ENCODE measurements at places on chromosomes 6 and 20. TPM values are rescaled to one million over a fixed set of nuclear protein-coding genes. Genes with fewer than 3 reads are reported as not detected.

The SLC22A7 gene
- total RNA-seq = not detected

The HS3ST5 gene
- 0.32 TPM for total RNA-seq

The ASIP gene
- total RNA-seq = not detected

The GSTA2 gene
- not detected for total RNA-seq

The MUC21 gene
- total RNA-seq = not detected

The PERP gene
- 11.0 TPM for total RNA-seq

The SLC44A4 gene
- total RNA-seq = not detected

The LCA5 gene
- 5.2 TPM for total RNA-seq

The BFSP1 gene
- 2.9 TPM for total RNA-seq

The OLIG3 gene
- total RNA-seq = not detected

The FITM2 gene
- total RNA-seq = 10.8 TPM

The ATG5 gene
- 62.6 TPM for total RNA-seq

The ACOT13 gene
- 6.8 TPM for total RNA-seq

The SLC22A2 gene
- total RNA-seq = under 0.01 TPM

The ARHGAP40 gene
- total RNA-seq = not detected

The PREX1 gene
- 23.8 TPM for total RNA-seq

The UBE3D gene
- total RNA-seq = 7.4 TPM

The GPANK1 gene
- 20.7 TPM for total RNA-seq

The ABHD16B gene
- not detected for total RNA-seq
